Hypothalamus (tissue), 51 donors: ENCODE measurements at places on chromosomes 2 and 18.

GRCh38 chr2:118878531-118879149 is 31.2 kb upstream of the EN1 start:
- no peak for DNase-seq

DNA sequence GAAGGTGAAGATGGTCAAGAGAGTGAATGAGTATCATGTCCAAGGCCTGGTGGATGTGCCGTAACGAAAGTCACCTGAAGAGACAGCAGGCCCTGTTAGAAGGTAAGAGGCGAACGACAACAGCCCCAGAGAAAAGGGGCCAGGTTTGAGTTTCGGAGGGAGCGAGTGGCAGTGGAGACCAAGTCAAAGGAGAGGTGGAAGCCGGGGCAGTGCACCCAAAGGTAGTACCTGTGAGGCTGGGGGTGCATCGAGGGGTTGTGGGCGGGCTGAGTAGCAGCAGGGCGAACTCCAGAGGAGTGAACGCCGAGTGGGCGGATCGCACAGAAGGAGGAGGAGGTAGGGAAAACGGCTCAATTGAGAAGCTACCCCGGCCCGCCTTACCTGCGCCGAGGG is 358 bp downstream of the USP37 start:
- no peak for DNase-seq

DNA sequence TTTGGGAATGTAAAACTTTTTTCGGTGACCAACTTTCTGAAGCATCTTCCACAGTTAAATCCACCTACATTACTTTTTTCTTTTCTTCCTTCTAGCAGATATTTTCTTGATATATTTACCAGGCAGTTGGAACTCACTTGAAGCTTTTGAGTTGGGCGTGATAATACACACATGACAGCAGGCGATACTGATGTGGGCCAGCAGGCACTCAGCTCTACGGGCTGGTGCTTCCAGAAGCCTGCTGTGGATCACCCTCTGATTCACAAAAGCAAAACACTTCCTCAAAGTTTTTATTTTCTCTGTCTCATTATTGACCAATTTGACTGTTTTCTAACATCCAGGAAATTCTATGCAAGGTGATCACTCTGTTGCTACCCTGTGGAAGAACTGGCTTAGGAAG is 22.9 kb downstream of the GRHL1 start:
- no peak for DNase-seq

GRCh38 chr2:169091256-169091655 is 21.9 kb downstream of the DHRS9 start:
- no peak for DNase-seq

GRCh38 chr2:109510136-109511028 is 103.4 kb downstream of the SEPTIN10 start:
- peak; percentile 71 for DNase-seq

DNA sequence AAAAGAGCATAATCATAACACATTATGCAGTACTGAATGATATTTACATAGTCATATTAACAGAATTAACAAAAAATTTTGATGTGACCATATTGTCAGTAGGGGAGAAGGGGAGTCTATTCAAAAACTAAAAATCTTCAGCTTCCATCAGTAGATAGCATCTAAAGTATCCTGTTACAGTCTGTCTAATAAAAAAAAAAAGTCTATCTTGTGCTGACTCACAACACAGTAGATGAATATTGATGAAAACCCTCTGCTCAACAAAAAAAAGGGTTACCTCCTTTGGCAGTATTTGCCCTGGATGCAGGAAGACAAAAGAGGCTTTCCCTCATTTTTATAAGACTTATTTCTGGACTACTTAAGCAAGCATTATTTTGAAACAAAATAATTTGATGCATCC is 27.3 kb downstream of the GRB14 start:
- DNase-seq, result no peak

DNA sequence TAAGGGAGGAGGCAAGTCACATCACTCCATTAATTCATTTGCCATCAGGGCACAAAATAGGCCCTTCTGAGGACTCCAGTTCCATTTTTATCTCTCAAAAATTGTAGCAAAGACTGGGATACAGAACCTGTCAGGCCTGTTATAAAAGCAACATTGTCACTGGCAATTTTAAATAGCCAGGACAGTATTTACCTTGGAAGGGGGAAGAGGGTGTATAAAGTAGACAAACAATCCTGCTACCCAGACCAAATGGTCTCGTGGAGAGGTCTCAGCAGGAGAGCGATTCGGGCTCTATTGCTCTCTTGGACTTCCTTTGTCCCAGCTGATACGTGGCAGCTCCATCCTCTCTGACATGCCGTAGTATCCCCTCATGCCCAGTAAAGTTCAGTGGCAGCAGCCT is 740.3 kb upstream of the HS6ST1 start:
- no peak for DNase-seq

DNA sequence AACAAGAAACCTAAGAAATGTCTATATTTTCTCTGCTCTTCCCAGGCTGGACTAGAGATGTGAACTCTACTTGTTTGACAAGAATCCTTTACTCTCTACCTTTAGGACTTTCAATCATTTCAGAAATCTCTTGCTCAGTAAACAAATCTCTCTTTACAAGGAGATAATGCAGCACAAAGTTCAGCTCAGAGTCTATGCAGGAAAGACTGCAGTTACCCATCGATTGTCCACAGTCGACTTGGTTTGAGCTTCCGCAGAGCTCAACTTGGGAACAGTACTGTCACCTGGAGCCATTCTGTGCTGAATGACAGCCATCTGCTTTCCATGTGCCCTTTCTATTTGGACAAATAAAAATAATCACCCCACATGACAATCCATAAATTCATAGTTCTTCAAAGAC is 259.7 kb upstream of the STON1 start:
- DNase-seq, result no peak

DNA sequence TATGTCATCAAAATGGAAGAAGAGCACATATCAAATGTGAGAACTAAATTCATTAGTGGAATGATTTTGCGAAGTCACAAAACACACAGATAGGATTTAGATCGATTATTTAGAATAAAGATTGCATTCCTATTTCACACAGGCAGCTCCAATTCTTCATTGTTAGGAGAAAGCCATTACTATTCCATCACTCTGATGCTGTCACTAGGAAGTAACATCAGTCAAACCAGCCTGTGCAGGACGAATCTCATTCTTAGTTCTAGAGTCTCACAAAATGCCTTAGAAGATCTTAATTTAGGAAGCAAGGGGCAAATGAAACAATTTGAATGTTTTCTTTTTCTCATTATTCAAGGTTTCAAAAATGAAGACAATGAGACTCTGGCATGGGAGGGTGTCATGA is 44.0 kb upstream of the SPP2 start:
- no peak for DNase-seq

- no peak for DNase-seq
Observed at GRCh38 chr2:214465363-214466146, 54.7 kb downstream of the VWC2L start.

DNA sequence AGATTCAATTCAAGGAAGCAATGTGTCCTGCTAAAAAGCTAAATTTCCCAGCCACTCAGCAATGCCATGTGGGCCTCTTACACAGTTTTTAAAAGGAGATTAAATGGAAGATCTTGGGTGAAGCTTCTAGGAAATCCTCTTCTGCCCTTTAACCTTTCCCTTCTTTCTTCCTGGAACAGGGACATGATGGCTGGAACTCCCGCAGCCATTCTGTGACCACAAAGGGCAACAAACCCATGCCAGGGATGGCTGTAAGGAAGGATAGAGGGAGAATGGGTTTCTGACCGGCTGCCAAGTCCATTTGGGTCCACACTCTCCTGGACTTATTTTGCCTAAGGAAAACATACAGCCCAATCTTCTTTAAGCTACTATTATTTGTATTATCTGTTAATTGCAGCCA is 52.6 kb upstream of the ASAP2 start:
- DNase-seq, result no peak

- no peak for DNase-seq
Observed at GRCh38 chr2:237405006-237405559, 8.9 kb downstream of the COL6A3 start.

- DNase-seq, result no peak
Observed at GRCh38 chr18:3427944-3428343, 22.0 kb upstream of the TGIF1 start.

DNA sequence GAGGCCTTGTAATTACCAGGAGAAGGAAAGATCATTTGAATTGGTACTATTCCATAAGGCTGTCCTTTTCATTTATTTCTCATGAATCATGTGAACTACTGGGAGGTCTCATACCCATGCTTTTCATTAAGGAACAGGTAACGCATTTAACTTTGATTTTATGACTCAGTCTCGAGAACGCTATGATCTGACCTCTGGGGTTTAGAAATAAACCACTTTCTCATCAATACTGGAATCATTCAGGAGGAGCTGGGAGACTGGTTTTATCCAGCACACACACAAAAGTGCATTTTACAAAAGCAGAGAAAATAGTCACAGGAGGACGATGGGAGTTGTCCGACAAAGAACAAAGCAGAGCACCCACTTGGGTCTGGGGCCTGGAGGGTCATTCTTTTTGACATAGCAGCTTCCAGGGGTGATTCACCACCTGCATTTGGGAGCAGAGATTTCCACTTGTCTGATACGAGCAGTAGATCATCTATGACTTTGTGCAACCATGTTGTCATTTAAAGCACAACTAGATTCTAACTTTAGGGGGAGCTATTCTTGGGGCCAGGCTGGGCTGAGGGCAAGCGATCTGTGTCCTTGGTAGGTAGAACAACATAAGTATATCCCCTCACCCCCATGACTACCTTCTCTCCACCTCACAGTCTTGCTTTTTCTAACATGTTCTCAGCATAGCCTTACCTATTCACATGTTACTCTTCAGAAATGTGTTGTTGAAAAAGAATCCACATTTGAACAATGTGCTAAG is 95.9 kb upstream of the SCG2 start:
- no peak for DNase-seq

GRCh38 chr2:55106148-55106547 is 55.9 kb upstream of the RTN4 start:
- no peak for DNase-seq

DNA sequence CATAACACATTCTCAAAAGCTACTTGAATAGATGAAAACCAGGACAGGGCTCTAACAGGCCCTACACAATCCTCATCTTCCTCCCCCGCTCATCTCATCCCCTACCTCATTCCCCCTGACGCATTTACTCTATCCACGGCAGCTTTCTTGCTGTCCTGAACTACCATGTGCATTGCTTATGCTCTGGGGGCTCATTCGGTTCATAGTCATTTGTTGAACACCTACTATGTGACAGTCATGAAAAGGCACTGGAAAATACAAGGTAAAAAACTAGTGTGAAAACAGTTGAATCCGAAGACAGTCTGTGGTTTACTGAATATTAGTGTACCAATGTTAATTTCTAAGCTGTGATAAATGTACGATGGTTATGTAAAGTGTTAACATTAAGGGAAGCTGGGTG is 797 bp downstream of the EIPR1 start:
- no peak for DNase-seq

DNA sequence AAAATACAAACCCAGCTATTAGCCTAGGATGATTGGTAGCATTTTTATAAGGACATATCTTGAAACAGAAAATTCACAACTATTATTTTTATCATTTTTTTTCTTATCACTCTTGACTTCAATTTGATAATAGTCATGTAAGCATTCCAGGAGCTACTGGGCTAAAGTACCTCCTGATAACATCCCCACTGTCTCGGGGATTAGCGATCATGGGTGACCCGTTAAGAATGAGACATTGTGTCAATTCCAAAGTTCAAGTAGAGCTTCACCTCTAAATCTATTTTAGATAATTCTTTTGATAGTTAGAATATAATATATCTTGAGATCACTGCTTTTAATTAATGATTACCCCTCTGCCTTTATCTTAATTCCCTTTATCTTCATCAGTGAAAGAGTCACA is 1204.5 kb upstream of the CHAC2 start:
- DNase-seq, result no peak

DNA sequence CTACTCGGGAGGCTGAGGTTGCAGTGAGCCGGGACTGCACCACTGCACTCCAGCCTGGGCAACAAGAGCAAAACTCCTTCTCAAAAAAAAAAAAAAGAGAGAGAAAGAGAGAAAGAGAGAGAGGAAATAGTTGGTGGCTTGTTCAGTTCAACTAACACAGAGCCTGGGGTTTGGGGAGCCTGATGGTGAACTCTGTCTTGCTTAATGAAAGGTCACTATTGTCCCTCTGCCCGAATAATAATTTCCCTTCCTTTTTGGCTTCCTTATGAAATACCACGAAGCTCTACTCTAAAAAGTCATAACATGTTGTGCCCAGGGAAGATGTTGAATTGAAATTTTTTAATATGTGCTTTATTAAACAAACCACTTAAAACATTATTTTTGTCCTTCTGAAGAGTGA is 17.3 kb downstream of the BCL2 start:
- DNase-seq, result no peak

DNA sequence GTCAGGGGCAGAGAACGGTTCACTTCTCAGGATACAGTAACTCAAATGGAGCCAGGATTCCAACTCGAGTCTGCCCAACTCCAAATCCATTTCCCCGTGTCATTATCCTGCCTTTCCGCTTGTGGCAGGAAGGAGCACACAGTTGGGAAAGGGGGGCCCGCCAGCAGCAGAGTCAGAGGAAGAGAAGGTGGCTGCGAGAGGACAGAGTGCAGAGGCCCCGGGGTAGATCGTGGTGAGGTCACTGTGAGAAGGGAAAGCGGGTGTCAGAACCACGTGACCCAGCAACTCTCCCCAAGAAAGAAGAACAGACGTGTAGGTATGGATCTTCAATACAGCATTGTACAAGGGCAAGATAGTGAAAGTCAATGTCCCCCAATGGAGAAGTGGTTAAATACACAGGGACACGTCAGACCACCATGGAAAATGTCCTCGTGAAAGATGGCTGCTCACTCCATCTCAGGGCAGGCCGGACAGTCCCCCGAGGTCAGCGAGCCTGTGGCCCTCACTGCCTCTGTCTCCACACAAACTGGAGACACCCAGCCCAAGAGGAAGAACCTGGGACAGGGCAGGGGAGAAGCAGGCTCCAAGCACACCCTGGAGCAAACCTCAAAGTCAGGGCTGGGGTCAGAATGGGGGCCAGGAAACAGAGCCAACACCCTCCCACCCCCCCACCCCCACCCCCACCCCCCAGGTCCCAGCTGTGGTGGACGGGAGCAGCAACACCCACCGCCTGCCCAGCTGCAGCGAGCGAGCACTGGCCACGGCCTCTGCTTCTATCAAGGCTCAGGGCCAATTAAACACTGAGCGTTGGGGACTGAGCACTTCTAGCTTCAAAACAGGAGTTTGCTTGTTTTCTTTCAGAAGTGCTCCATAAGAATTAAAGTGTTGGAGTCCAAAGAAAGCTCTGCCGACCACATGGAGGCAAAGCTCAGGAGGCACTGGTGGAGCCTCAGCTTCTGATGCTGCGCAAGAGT is 92.7 kb downstream of the EIPR1 start:
- DNase-seq, result no peak

- DNase-seq, result no peak
Observed at GRCh38 chr2:173831312-173832229, 133.6 kb downstream of the SP3 start.

- DNase-seq, result peak; percentile 61
Observed at GRCh38 chr2:16664052-16664731, 1.4 kb downstream of the CYRIA start.

GRCh38 chr2:128534688-128535392 is 216.2 kb upstream of the HS6ST1 start:
- no peak for DNase-seq
